ENCODE measurements at places on chromosomes 1 and 21.

- DNase-seq = no peak
Observed at GRCh38 chr1:201506092-201506491, 831 bp downstream of the CSRP1 start.

DNA sequence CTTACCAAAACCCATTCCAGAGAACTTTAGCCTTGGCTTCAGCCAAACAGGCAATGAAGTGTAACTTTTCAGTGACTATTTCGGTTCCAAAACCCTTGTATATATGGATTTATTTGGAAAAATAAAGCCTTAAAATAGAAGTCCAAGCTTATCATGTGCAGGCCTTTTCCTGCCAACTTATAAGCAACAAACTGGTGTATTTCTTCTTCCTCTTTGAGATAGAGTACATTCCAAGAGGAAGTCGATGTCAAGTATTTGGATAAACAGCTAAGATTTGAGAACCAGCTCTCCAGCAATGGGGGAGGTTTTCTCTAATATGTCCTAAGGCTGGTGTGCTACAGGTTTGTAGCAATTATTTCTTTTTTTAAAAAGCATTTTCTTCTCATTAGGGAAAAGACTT lies 407.8 kb downstream of the DUSP10 start:
- DNase-seq = no peak

GRCh38 chr21:36127250-36127904 lies 7.5 kb upstream of the CBR3 start:
- no peak for DNase-seq

DNA sequence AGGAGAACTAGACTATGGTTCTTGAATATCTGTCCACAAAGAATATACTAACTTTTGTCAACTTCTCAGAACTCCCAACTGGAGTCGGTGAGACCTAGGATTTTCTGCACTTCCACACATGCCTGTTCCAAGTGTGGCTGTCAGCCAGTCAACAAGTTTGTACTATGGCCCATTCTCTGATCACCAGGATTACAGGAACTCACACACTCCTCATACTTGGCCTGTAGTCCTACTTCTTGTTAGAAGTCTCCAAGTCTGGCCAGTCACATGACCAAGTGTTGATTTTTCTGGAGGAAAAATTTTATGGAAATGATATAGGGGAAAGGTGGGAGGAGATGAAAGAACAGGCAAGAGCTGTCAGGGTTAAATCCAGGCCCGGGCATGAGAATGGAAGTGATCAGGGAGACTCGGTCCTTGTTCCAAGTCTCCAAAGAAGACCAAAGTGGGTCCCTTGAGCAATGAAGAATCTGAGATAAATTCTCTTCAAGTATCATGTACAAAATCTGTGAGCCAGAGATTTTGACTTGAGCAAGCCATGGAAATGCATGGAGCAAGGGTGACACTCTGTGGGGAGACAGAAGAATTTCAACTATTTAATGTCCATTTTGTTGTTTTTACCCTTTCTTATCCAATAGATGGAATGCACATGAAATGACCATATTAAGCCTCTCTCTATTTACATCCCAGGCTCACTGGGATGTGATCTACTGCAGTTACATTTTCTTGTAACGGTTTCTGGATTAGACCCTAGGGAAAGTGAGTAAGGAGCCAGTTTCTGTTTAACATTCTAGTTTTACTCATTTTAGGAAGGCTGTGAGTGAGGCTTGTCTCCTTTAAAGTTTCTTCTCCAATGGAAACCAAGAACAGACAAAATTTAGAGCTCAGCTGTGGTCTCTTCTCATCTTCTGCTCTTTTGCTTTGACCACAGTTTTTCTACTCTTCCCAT lies 320.9 kb downstream of the ASTN1 start:
- DNase-seq = no peak

DNA sequence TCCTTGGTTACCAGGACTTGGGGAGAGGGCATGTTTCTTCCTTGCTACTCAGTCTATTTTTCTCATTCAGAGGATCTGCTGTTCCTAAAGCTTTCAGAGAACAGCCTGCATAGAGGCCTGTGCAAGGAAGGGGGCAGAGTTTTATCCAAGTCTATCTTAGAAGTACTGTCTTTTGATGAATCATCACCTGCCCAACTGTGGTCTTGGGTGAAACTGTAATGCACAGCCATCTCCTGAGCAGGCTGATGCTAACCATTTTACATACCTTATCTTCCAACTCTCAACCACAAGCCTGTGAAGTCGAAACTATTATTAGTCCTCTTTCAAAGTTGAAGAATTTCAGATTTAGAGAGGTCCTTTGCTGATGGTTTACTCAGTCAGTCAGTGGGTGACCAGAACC lies 368.0 kb downstream of the HHAT start:
- no peak for DNase-seq

GRCh38 chr1:39094685-39095084 lies 68.5 kb downstream of the NDUFS5 start:
- DNase-seq = no peak

DNA sequence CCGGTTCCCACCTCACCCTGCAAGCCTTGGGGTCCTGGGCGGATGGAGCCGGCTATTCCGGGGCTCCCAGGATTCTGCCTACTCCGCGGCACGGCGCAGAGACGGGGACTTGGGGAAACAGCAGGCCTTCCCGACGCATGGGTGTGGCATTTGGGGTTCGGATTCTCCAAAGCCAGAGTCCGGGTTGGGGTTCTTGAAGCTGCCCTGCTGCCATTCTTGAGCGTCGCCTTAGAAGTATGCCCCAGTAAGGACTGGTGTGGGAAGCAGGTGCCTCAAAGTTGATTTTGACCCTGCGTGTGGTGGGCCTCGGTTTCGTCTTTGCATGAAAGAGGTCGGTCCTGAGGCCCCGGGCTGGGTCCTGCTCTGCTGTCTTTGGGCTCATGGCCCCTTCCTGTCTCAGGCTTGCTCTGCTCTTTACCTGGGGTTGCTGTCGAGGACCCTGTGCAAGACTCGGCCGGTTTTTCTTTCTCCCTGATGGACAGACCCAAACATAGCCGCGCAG lies 696 bp downstream of the GUK1 start:
- no peak for DNase-seq

DNA sequence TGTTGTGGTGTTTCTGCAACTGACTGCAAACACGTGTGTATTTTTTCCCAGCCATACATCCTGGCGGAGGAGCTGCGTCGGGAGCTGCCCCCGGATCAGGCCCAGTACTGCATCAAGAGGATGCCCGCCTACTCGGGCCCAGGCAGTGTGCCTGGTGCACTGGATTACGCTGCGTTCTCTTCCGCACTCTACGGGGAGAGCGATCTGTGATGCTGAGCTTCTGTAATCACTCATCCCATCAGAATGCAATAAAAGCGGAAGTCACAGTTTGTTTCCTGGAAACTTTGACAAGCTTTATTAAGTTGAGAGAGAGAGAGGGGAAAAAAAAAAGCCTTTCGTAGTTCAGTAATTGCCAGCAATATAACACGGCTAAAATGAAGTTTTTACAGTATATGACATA lies 32.7 kb upstream of the MTR start:
- DNase-seq = no peak
